ENCODE measurements at places on chromosomes 4 and X. TPM values are rescaled to one million over a fixed set of nuclear protein-coding genes. Genes with fewer than 3 reads are reported as not detected.

DNA sequence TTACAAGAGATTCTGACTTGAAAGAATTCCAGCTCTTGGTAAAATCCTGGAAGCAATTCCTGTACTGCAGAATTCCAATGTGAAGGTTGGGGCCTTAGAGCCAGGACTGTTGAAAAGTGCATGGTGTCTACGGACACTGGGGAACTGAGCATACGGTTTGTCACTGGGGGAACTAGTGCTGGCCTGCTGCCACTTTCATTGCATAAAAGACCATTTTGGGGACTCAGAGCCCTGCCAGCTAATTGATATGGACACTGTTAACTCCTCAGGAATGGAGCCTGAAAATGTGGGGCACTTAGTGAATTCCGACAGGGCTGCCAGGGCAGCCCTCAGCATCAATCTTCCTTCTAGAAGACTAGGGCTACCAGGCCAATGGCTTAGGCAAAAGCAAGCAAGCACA lies 55.9 kb downstream of the AMOT start:
- no peak overlapping the region for H3K4me3 ChIP-seq
- no peaks in the 10 kb centered on the region for H3K27me3 ChIP-seq
- H3K4me1 ChIP-seq: no peaks in the 10 kb centered on the region
- no peak overlapping the region for H3K27ac ChIP-seq
- no peaks in the 10 kb centered on the region for H3K36me3 ChIP-seq

GRCh38 chr4:7359400-7360062 lies 75.2 kb downstream of the PSAPL1 start:
- no peak for DNase-seq
- H3K27me3 ChIP-seq: no peaks in the 10 kb centered on the region
- H3K36me3 ChIP-seq: no peaks in the 10 kb centered on the region
- no peaks in the 10 kb centered on the region for H3K4me1 ChIP-seq

DNA sequence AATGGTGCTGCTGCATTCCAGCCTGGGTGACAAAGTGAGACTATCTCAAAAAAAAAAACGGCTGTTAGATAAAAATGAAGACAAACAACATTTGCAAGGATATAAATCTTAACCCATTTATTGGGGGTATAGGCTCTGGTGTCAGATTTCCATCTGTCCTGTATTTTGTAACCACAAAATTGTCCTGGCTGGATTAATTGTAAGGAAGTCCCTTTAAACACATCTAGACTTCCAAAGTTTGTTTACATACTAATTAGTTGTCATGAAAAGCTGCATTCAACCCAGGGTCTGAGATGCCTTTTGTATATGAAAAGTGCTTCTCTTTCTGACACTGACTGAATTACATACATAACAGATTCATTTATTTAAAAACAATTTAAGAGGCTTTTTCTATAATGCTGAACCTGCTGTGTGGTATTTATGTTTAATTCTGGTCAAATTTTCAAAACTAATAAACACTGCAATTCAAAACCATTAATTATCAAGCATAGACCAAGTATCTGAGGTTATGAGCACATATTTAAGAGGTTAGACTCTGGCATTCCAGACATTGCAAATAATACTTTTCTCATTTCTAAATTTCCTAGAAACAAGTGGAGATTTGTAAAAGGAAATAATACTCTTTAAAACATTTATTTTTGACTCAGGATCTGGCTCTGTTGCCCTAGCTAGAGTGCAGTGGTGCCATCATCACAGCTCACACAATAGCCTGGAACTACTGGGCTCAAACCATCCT lies 17.5 kb upstream of the UGDH start:
- no peaks in the 10 kb centered on the region for H3K4me1 ChIP-seq
- no peak overlapping the region for H3K4me3 ChIP-seq

- DNase-seq: no peak
- H3K27ac ChIP-seq: no peak overlapping the region
- H3K36me3 ChIP-seq: no peaks in the 10 kb centered on the region
- H3K4me1 ChIP-seq: no peaks in the 10 kb centered on the region
These were observed 88.1 kb upstream of the TSPAN5 start for GRCh38 chr4:98746530-98746929.

- no peaks in the 10 kb centered on the region for H3K27me3 ChIP-seq
- no peaks in the 10 kb centered on the region for H3K4me1 ChIP-seq
- DNase-seq: no peak
- H3K36me3 ChIP-seq: no peaks in the 10 kb centered on the region
- no peak overlapping the region for H3K27ac ChIP-seq
These were observed 207.5 kb downstream of the PDGFC start for GRCh38 chr4:156764145-156764544.

GRCh38 chrX:69496183-69496582 lies 7.9 kb upstream of the NALF2 start:
- no peak overlapping the region for H3K27ac ChIP-seq
- H3K4me3 ChIP-seq: no peak overlapping the region
- H3K36me3 ChIP-seq: no peaks in the 10 kb centered on the region

- no peaks in the 10 kb centered on the region for H3K4me1 ChIP-seq
- DNase-seq: no peak
- H3K4me3 ChIP-seq: no peak overlapping the region
These were observed 17.4 kb downstream of the GABRA4 start for GRCh38 chr4:46975812-46976553.

DNA sequence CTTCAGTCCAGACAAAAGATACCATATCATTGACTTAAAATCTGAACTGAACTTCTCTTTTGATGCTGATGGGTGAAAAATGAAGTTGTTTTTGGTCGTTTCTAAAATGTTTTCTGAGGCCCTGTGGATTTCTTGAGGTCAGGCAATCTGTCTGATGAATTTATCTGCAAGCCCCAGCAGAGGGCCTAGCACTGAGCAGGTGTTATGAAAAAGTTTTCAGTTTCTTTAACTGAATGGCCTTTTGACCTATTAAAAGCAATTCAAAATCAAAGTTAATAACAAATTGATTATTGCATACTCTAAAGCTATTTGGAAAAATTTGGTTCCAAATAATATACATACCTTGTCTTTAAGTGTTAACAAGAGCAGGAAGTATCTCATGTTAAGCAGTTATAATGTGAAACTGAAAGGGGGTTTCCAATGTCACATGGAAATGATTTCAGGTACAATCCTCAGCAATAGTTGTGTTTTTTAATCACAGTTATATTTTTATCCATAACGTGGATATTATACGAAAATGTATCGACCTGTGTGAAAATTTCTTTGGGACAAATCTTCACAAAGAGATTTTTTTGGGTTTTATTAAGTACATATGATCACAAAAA lies 285.0 kb downstream of the SPANXN1 start:
- no peak for DNase-seq
- no peaks in the 10 kb centered on the region for H3K27me3 ChIP-seq
- H3K4me3 ChIP-seq: no peak overlapping the region
- H3K27ac ChIP-seq: no peak overlapping the region
- H3K4me1 ChIP-seq: no peaks in the 10 kb centered on the region
- H3K36me3 ChIP-seq: no peaks in the 10 kb centered on the region

DNA sequence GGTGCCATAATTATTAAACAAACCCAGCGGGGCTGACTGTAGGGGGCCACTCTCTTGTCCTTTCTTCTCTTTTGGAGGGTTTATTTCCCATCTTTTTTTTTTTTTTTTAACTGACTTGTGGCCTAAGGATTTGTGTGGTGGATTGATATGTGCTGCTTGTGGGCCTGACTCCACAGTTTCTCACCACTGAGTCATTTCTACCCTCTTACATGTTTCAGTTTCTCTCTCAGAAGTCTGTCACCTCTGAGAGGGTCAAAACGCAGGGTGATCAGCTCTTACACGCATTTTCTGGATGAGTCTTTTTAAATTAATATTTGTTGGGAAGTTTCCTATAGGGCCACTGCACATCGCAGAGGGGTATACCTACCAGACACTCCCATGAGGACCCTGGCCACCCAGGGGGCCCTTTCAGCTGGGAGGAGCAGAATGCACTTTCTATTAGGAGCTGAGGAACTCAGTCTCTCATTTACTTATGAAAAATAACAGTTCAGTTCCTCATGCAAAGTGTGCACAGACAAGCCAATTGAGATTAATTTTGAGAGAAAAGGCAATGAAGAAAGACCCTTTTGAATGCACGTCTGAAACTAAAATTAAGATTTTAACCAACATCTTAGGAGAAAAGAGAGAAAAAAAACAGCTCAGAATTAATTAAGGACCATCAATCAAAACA lies 407.9 kb downstream of the TECRL start:
- H3K36me3 ChIP-seq: no peaks in the 10 kb centered on the region
- no peaks in the 10 kb centered on the region for H3K4me1 ChIP-seq
- H3K27me3 ChIP-seq: no peaks in the 10 kb centered on the region
- DNase-seq: no peak

GRCh38 chr4:128338634-128339355 lies 51.2 kb upstream of the PGRMC2 start:
- no peak overlapping the region for H3K4me3 ChIP-seq
- DNase-seq: no peak
- no peaks in the 10 kb centered on the region for H3K27me3 ChIP-seq
- H3K27ac ChIP-seq: no peak overlapping the region

GRCh38 chrX:39581411-39581810 lies 516.3 kb downstream of the BCOR start:
- H3K27me3 ChIP-seq: no peaks in the 10 kb centered on the region
- H3K4me3 ChIP-seq: no peak overlapping the region
- no peaks in the 10 kb centered on the region for H3K36me3 ChIP-seq
- no peak for DNase-seq

GRCh38 chr4:145890689-145891088 lies 47.9 kb downstream of the ZNF827 start:
- no peak overlapping the region for H3K27ac ChIP-seq
- DNase-seq: no peak
- no peak overlapping the region for H3K4me3 ChIP-seq
- H3K4me1 ChIP-seq: peaks cover 14% of the 10 kb centered on the region
- H3K27me3 ChIP-seq: no peaks in the 10 kb centered on the region

- H3K36me3 ChIP-seq: no peaks in the 10 kb centered on the region
- H3K4me3 ChIP-seq: no peak overlapping the region
- DNase-seq: no peak
- H3K27ac ChIP-seq: no peak overlapping the region
These were observed 52.2 kb upstream of the BLTP1 start for GRCh38 chr4:122099896-122100295.

DNA sequence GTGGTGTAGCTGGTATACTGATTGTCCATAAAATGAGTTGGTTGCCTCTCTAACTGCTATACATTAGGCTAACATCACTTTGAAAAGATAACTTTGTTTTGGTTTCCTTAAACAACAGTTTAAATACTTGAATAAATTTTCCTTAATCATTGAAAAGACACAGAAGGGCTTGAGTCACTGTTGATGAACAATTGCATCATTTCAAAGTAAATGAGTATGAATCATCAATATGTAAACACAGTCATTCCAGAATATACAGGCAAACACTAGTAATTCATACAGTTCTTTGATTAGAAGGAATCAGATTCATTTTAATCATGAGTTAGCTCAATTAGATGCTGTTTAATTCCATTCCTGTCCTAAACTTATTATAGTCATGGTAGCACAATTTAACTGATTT lies 160.6 kb downstream of the AFF2 start:
- no peak for DNase-seq
- H3K27ac ChIP-seq: no peak overlapping the region
- no peaks in the 10 kb centered on the region for H3K4me1 ChIP-seq
- no peak overlapping the region for H3K4me3 ChIP-seq
- no peaks in the 10 kb centered on the region for H3K27me3 ChIP-seq
- H3K36me3 ChIP-seq: no peaks in the 10 kb centered on the region

DNA sequence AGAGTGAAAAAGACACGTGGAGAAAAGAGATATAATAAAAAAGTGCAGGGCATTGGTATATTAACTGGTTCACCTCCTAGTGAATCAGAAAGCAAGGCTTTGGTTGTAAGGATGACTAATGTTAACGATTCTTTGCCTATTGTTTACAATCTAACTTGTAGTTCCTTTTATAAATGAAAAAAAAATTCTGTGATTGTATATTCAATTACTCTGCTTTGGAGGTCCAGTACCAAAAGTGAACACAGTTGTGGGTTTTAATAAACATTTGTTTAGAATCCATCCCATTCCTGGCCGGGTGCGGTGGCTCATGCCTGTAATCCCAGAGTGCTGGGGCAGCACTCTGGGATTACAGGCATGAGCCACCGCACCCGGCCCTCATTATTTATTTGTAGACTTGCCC lies 36.9 kb upstream of the PRSS12 start:
- peaks cover 3% of the 10 kb centered on the region for H3K27me3 ChIP-seq
- no peak for DNase-seq
- H3K4me3 ChIP-seq: no peak overlapping the region

DNA sequence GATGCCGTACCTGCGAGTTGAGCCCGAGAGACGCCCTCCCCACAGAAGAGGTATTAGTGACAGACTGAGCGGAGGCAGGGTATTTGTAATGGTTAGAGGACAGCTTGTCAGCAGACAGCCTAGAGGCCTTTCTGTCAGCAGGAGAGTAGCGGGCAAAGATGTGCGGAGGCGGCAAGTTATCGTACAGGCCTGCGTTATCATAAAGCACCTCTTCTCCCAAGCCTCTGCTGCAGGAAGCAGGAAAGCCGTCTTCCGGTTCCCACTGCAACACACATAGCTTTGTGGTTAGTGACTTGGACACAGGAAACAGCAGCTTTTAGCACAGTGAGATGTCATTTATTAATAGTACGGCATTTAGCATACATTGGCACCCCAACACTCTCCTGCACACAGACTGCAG lies 158.3 kb downstream of the AFAP1 start:
- peaks cover 75% of the 10 kb centered on the region for H3K4me1 ChIP-seq
- H3K4me3 ChIP-seq: no peak overlapping the region
- no peak overlapping the region for H3K27ac ChIP-seq
- DNase-seq: no peak
- no peaks in the 10 kb centered on the region for H3K36me3 ChIP-seq
- no peaks in the 10 kb centered on the region for H3K27me3 ChIP-seq

DNA sequence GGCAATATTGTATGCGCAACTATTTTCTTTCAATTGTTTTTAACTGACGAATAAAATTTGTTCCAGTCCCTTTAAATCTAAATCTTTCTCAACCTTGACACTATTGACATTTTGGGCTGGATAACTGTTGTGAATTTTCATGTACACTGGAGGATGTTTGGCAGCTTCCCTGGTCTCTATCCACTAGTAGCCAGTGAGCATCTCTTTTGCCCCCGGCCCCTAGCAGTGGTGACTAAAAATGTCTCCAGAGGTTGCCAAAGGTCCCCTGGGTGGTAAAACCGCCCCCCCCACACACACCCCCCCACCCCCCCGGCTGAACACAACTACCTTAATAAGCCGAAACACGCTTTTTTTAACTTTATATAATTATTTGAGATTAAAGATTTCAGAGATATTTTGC lies 514 bp downstream of the FANCB start:
- peaks cover 27% of the 10 kb centered on the region for H3K4me1 ChIP-seq
- H3K36me3 ChIP-seq: peaks cover 26% of the 10 kb centered on the region
- no peak overlapping the region for H3K27ac ChIP-seq
- DNase-seq: peak; percentile 15

- no peaks in the 10 kb centered on the region for H3K36me3 ChIP-seq
- no peak overlapping the region for H3K4me3 ChIP-seq
- peaks cover 10% of the 10 kb centered on the region for H3K4me1 ChIP-seq
- no peak for DNase-seq
These were observed 12.9 kb upstream of the BMP2K start for GRCh38 chr4:78763251-78763650.

MAGEC1 gene
- not detected for total RNA-seq

F8 gene
- 8.9 TPM for total RNA-seq

GAGE12H gene
- total RNA-seq: not detected

RHOH gene
- 126 TPM for total RNA-seq

DUSP9 gene
- total RNA-seq: not detected

SPANXN3 gene
- total RNA-seq: not detected

JCHAIN gene
- total RNA-seq: 0.35 TPM

IGSF1 gene
- not detected for total RNA-seq

Measured in activated CD4-positive, alpha-beta memory T cell treated with anti-CD3 and anti-CD28 coated beads, Interleukin-2, amount 10 ng/mL, durations not matched to agents 7 days and 5 days (primary cell).